B cell (primary cell): ENCODE measurements at places on chromosomes 5 and 9. TPM values are rescaled to one million over a fixed set of nuclear protein-coding genes. Genes with fewer than 3 reads are reported as not detected.
A peak's percentile ranks its signal among the peaks of the same experiment; 100 is the strongest.

DNA sequence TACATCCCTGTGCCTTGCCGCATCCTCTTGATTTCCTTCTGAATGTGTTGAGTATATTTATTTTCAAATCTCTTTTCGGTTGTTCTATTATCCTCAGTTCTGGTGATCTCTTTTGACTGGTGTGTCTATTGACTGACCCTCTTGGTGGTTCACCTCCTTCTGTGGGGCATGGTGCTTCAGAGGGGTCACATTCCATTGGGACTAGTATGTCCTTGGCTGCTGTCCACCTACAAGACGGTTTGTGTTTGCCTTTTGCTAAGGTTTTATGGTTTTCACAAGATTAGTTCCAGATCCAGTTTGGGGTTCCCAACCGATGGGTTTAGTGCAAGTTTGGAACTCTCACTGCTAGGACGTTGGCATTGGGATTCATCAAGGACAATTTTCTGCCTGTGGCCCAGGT, 66.6 kb downstream of the PHF2 start:
- no peaks in the 10 kb centered on the region for H3K27me3 ChIP-seq
- no peaks in the 10 kb centered on the region for H3K4me1 ChIP-seq
- no peak overlapping the region for H3K4me3 ChIP-seq
- no peak overlapping the region for H3K27ac ChIP-seq
- DNase-seq: no peak
- peaks cover 39% of the 10 kb centered on the region for H3K36me3 ChIP-seq

- peaks cover 1% of the 10 kb centered on the region for H3K36me3 ChIP-seq
- no peak for DNase-seq
- no peaks in the 10 kb centered on the region for H3K27me3 ChIP-seq
Measured at GRCh38 chr5:143101725-143102386, 301.6 kb downstream of the NR3C1 start.

- H3K4me1 ChIP-seq: no peaks in the 10 kb centered on the region
- no peaks in the 10 kb centered on the region for H3K36me3 ChIP-seq
- H3K4me3 ChIP-seq: no peak overlapping the region
- DNase-seq: no peak
Measured at GRCh38 chr5:25393256-25393655, 748.5 kb upstream of the CDH10 start.

DNA sequence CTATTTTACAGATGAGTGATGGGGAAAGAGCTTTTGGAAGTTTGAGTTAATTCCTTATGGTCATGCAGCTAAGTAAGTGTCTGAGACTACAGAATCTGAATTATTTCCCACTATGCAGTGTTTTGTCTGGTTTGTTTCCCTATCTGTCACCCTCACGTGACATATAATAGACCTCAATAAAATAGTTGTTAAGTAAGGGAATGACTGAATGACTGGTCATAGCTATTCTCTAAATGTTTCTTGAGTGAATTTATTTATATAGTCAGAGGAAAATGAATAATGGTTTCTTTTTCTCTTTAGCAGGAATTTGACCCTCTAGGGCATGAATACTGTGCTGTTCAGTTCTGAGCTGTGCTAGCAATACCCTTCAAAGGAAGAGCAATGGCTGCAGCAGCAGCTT, 10.3 kb downstream of the TRIM32 start:
- H3K4me3 ChIP-seq: no peak overlapping the region
- peaks cover 4% of the 10 kb centered on the region for H3K4me1 ChIP-seq
- no peak for DNase-seq
- H3K36me3 ChIP-seq: peaks cover 6% of the 10 kb centered on the region

GRCh38 chr5:149299451-149300054, 27.9 kb downstream of the AFAP1L1 start:
- peaks cover 10% of the 10 kb centered on the region for H3K4me1 ChIP-seq
- H3K27ac ChIP-seq: no peak overlapping the region
- no peaks in the 10 kb centered on the region for H3K36me3 ChIP-seq
- DNase-seq: no peak

- DNase-seq: no peak
Measured at GRCh38 chr9:136345281-136346156, 18.0 kb downstream of the DNLZ start.

GRCh38 chr9:126658201-126658825, 44.6 kb downstream of the LMX1B start:
- no peaks in the 10 kb centered on the region for H3K36me3 ChIP-seq
- H3K27me3 ChIP-seq: no peaks in the 10 kb centered on the region
- no peak overlapping the region for H3K27ac ChIP-seq
- DNase-seq: no peak
- H3K4me3 ChIP-seq: no peak overlapping the region

DNA sequence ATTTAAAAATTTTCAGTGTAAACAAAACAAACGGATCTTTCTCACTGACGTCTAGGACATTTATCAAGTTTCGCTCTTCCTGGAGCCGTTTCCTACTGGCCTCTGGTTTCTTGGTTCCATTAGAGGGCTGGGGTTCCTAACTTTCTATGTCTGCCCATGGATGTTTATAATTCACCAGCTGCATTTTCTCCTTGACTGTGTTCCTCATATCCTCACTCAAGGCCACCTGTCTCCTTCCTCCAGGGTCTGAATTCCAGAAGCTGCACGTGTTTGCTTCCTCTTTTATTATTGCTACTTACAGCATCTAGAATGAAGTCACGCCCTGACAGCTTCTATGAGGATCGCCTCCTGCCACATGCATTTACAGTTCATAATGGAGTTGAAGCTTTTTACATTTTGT, 74.1 kb upstream of the BASP1 start:
- H3K27me3 ChIP-seq: no peaks in the 10 kb centered on the region
- DNase-seq: no peak
- H3K36me3 ChIP-seq: no peaks in the 10 kb centered on the region
- no peak overlapping the region for H3K27ac ChIP-seq
- no peaks in the 10 kb centered on the region for H3K4me1 ChIP-seq

DNA sequence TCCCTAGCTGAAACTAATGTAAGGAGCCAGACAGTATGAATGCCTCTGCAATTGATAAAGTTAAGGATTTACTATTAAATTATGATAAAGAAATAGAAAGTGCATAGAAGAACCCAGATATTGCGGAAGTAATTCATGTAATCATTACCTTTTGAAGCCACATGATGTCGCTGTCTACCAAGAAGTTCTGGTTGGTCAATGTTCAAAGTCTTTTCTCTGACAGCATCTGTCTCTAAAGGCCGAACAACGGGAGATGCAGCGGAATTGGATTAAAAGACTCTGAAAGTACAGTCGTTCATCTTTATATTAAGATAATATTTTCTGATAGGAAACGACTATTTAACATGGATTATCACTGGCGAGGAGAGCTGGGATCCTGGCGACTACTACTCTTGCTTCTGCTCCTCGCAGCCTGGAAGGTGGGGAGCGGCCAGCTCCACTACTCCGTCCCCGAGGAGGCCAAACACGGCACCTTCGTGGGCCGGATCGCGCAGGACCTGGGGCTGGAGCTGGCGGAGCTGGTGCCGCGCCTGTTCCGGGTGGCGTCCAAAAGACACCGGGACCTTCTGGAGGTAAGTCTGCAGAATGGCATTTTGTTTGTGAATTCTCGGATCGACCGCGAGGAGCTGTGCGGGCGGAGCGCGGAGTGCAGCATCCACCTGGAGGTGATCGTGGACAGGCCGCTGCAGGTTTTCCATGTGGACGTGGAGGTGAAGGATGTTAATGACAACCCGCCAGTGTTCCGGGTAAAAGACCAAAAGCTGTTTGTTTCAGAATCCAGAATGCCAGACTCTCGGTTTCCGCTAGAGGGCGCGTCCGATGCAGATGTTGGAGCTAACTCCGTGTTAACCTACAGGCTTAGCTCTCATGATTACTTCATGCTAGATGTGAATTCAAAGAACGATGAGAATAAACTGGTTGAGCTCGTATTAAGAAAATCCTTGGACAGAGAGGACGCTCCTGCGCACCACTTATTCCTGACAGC, at the start of gene PCDHA8:
Gene PCDHA8 (plus strand): TSS at position 210 of the 985 bp plus-strand sequence. CDS start 135 bp downstream, at position 345.
- no peaks in the 10 kb centered on the region for H3K4me1 ChIP-seq
- DNase-seq: no peak
- H3K4me3 ChIP-seq: no peak within 1 kb of the TSS
- H3K27me3 ChIP-seq: no peaks in the 10 kb centered on the region
- no peaks in the 10 kb centered on the region for H3K36me3 ChIP-seq

DNA sequence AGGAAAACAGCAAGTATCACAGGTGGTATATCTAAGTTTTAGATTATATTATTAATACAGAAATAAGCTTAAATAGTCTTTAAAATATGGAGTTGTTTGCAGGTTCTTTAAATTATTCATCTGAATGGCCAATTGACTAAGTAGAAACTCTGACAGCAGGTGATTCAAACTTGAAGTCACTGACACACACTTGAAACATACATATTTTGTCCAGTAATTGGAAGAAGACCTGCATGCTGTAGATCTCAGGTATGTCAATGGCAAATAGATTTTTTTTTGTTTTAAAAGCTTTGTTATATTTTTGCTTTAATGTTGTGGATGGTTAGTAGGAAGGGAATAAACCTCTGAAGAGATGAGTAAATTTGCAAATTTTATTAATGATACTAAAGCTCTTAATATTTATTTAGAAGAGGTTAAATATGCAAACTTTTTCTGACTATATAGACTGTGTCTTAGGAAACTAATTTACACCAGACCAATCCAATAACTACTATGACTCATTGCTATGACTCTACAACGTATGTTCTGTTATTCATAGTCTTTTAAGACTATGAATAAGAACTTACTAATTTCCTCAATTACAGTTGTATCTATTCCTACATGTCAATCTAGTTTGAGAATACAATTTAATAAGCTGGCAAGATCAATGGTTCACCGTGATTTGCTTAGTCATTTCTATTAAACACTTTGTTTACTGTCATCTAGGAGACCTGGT, 53.9 kb upstream of the RORB start:
- no peaks in the 10 kb centered on the region for H3K36me3 ChIP-seq
- H3K27ac ChIP-seq: no peak overlapping the region

DNA sequence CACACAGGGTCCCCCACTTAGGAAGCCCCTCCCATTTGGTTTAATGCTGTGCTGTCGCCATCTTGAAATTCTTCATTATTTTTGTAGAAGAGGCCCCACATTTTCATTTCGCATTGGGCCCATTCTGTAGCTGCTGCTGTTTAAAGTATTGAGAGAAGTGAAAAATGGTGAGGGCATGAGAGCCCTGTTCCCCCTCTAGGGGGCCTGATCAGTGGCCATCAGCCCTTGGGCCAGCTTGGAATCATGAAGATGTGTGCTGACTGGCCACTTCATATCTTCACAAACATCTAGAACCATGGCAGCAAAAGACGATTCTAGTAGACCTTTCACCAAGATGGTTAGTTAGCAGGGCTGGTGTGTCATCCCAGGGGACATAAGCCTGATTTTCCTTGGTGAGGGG, 3.3 kb downstream of the TMEM268 start:
- no peaks in the 10 kb centered on the region for H3K27me3 ChIP-seq
- peak overlapping the region; percentile 17 for H3K27ac ChIP-seq
- H3K4me1 ChIP-seq: peaks cover 86% of the 10 kb centered on the region
- DNase-seq: no peak
- H3K4me3 ChIP-seq: no peak overlapping the region

- no peak overlapping the region for H3K4me3 ChIP-seq
- no peaks in the 10 kb centered on the region for H3K27me3 ChIP-seq
- H3K4me1 ChIP-seq: no peaks in the 10 kb centered on the region
- no peak for DNase-seq
- peaks cover 3% of the 10 kb centered on the region for H3K36me3 ChIP-seq
Measured at GRCh38 chr9:72322678-72323077, 42.3 kb downstream of the ZFAND5 start.

DNA sequence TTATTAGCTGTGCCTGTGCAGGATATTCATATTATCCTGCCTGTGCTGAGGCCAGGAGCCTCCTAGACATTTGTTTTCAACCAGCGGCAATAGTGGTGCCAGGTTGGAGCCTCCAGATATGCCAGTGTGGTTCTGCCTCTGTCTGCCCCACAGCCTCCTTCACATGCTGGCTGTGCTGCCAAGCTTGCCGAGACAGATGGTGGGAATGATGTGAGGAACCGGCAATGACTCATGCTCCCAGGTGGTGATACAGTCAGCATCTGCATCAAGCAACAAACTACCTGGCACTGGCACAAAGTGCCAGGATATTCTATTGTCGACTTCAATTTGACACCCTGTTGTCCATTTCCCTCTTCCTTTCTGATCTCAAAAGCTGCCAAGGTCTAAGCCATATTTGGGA, 285.7 kb downstream of the CHSY3 start:
- H3K27ac ChIP-seq: no peak overlapping the region
- no peaks in the 10 kb centered on the region for H3K36me3 ChIP-seq
- H3K27me3 ChIP-seq: no peaks in the 10 kb centered on the region
- no peak for DNase-seq

The TCOF1 gene
- 62.4 and 66.5 TPM in 2 replicates for total RNA-seq
